Stimulated activated CD4-positive, alpha-beta T cell treated with anti-CD3 and anti-CD28 coated beads, Interleukin-1b, Interleukin-23, amount 100 ng/mL, for 4 hours (primary cell): ENCODE measurements at places on chromosomes 6 and 20.

- no peak for DNase-seq
These were observed 23.1 kb downstream of the MAN1A1 start for GRCh38 chr6:119326291-119327005.

- DNase-seq = no peak
These were observed 19.5 kb downstream of the FHL5 start for GRCh38 chr6:96582436-96582835.

DNA sequence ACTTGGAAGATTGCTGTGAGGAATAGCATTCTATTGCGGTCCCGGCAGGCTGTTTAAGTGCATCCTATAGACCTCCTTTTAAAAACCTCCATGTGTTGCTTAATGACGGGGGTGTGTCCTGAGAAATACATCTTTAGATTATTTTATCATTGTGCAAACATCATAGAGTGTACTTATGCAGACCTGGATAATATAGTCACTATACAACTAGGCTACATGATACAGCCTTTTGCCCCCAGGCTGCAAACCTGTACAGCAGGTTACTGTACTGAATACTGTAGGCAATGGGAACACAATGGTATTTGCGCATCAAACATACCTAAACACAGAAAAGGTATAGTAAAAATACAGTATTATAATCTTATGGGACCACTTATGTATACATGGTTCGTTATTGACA, 175.6 kb downstream of the RNF144B start:
- no peak for DNase-seq

DNA sequence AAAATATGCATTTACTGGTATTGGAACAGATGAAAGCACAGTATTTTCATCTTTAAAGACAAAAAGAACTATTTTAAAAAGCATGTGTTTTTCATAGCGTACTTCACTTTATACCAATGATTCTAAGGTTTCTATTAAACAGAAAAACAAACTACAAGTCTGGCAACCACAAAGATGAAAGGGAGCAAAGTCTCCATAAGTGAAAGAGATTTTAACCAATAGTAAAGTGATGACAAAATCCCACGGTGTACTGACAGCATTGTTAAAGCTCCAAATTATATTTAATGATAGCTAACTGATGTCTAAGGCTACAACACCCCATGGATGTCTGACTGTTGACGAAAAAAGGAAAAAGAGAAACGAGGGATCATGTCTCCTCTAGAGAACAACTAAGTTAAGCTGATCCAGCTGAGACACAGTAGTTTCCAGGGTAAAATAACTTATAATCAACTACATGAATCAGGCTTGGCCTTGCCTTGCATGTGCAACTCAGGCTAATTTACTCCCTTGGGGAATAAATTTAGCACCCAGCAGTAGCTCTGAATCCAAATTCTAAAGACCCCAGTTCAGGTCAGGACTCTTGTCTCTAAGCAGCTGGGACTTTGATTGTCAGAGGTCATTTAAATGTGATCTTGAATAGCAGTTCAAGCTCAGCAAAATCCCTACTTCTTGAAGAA, 56.0 kb upstream of the TAB2 start:
- DNase-seq = no peak

DNA sequence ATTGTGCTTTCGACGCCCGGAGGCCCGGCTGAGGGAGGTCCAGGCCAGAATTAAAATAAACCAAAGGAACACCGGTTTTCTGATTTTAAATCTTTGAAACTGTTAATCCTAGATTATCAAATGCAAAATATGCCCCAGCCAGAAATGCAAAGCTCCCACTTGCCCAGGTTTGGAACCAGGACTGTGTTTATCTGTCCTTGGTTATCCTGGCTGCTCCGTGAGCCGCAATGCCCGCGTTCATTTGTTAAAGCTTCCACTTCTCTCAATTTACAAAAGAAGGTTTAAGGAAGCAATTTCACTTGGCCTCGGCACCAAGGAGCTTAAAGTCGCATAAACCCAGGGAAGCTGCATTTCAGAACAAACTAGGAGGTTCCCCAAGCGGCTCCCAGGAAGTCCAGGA, 250.0 kb downstream of the TAF4 start:
- DNase-seq = no peak

DNA sequence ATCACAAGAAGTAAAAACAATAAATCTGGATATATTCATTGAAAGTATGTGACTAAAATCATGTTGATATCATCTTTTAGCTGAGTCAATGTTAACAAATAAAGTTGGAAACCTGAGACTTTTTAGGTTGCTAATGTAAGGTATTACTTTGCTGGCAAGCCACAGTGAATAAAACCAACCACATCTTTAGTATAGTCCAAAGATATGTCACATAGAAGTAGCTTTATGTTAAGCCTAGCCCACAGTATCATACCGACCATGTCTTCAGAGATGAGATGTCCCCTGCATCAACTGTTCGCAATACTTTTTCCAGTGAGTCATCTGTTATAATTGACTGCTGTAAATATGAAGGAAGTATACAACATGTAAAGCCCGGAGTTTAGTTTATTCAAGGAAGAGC, 107.6 kb upstream of the MCHR2 start:
- no peak for DNase-seq
